ENCODE measurements at places on chromosomes 13 and 19. TPM values are rescaled to one million over a fixed set of nuclear protein-coding genes. Genes with fewer than 3 reads are reported as not detected.
A peak's percentile ranks its signal among the peaks of the same experiment; 100 is the strongest.

GRCh38 chr19:1754636-1755466 lies 1.5 kb downstream of the ONECUT3 start:
- no peak for DNase-seq

GRCh38 chr19:13036366-13036976 lies 41.2 kb downstream of the NFIX start:
- DNase-seq: peak; percentile 87

- DNase-seq: no peak
Observed at GRCh38 chr19:39194832-39195542, 1.8 kb upstream of the NCCRP1 start.

DNA sequence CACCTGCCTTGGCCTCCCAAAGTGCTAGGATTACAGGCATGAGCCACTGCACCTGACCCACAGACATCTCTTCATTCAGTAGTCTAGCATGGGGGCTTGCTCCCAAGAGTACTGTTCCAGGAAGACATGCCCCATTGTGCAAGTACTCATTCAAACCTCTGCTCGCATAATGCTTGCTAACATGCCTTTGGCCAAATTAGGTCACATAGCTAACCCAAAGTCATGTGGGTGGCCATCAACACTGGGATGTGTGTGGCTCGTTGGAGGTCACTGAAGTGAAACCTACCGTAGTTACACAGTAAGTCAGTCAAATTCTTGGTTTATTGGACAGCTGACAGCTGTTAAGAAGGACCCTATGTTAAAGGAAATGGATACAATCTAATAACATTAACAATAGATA lies 20.3 kb downstream of the RFXAP start:
- DNase-seq: no peak

DNA sequence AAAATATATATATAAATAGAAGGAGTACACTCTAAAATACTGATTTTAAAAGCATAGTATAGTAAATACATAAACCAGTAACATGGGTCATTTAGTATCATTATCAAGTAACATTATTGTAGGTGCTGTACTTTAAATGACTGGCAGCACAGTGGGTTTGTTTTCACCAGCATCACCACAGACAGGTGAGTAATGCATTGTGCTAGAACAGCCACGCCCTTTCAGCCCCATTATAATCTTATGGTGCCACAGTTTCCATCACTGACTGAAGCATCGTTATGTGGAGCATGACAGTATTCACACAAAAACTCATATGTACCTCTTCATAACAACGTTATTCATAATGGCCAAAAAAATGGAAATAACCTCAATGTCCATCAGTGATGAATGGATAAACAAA lies 88.3 kb downstream of the DHRS12 start:
- DNase-seq: no peak

GRCh38 chr19:34171539-34171876 lies 796 bp upstream of the LSM14A start:
- no peak for DNase-seq

DNA sequence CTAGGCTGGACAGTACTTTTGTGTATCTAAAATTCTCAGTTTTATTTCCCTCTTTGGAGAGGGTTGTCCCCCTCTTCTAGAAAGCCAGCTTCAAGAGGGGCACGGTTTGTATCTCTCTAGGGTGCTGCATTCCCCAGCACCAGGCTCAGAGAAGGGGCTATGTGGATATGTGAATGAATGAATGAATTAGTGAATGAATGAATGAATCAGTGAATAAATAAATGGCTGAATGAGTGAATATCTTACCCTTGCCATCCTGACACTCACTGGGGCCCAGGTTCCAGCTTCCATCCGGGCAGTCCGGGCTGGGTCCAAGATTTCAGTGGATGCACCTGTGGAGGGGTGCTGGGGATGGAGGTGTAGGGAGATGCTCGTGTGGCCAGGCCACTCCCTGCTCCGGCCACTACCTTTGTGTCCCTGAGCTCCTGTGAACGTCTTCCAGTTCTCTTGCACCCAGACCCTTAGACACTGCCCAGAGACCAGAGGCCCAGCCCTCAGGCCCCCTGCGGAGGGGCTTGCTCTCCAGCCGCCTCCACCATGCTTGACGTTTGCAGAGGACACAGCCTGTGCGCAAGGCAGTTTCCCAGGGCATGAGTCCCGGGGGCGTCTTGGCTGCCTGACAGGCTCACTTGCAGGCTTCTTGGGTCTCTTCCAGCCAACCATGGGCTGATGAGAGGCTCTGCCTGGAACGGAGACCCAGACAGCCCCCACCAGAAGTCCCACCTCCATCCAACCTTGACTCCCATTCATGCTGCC lies 2.8 kb upstream of the KCNN1 start:
- no peak for DNase-seq

DNA sequence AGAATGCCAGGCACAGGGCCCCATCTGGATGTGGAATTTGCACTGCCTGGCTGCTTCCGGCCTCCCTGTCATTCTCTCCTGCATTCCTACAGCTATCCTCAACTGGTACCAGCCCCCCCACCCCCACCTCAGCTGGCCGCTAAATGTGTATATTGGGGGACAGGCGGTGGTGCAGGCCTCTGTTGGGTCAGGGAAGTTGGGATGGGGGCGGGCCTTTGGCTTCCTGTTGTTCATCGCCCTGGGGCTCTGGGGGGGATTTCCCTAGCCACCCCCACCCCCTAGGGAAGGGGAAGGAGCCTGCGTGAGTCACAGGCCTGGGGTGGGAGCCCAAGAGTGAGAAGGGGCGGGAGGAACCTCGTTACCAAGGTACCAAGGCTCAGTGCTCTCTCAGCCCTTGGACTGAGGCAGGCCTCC lies 10.6 kb downstream of the POU2F2 start:
- peak; percentile 24 for DNase-seq

DNA sequence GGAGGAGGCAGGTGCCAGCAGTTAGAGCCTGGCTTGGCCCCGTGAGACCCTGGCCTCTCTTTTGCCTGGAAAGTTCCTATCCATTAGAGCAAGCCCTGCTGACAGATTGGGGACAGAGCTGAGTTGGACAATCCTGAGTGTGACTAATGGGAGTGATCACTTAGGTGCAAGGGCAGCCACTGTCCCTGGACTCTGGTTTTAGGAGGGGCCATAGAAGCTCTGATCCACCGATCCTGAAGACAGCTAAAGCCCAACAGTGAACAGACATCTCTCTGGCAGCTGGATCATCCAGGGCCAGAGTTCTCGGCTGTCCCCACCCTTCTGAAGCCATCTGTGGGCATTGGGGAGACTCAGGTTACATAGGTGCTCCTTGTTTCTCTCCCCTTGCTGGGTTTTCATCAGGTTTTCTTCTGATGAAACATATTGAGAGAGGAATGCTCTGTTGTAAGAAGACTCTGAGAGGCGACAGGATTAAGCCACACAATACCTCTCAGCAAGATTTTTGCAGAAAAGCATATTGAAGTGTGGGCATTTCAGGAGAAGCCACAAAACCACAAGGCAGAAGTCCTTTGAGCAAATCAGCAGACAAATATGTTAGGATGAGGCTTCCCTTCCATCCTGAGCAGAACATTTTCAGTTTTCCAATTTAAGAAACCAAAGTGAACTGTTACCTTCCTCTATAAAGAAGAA lies 288.0 kb upstream of the MAB21L1 start:
- no peak for DNase-seq

- DNase-seq: no peak
Observed at GRCh38 chr13:107216046-107216755, 648.3 kb upstream of the ARGLU1 start.

DNA sequence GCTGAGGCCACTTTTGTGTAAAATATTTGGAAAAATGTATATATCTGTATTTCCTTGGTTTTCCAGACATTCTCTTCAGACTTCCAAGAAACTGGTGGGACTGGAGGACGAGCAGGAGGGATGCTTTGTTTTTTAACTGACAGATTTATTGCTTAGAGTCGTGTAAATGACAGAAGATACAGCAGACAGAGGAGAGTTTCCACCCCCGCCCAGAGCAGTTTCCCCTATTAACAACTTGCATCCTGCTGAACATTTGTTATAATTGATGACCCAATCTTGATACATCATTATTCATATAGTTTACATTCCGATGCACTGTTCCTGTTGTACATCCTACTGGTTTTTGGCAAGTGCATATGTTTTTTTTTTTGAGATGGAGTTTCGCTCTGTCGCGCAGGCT lies 7.1 kb upstream of the DOCK6 start:
- no peak for DNase-seq

DNA sequence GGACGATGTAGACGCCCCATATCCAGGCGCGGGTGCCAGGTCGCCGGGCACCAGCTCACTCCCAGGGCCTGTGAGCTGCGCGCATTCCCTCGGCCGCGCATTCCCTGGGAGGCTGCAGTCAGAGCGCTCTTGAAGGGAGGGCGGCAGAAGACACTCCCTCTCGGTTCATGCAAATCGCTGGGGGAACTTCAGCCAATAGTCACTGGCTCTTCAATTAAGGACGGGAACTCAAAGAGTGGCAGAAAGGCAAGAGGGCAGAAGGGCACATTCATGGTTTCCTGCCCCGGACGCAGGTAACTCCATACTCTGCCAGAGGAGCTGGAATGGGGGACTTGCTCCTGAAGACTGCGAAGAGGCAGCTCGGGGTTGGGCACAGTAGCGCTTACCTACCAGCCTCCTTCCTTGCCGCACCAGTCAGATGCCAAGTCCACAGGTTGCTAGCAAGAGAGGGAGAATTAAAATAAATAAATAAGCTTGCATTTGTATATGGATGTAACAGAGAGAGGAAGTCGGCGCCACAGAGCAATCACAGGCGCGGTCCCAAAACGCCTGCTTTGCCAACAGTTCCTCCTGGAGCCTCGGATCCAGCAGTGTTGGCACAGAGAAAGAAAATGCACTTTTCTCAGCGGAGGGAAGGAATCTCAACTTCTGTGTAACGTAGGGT lies 459 bp downstream of the PCDH20 start:
- peak; percentile 66 for DNase-seq

DNA sequence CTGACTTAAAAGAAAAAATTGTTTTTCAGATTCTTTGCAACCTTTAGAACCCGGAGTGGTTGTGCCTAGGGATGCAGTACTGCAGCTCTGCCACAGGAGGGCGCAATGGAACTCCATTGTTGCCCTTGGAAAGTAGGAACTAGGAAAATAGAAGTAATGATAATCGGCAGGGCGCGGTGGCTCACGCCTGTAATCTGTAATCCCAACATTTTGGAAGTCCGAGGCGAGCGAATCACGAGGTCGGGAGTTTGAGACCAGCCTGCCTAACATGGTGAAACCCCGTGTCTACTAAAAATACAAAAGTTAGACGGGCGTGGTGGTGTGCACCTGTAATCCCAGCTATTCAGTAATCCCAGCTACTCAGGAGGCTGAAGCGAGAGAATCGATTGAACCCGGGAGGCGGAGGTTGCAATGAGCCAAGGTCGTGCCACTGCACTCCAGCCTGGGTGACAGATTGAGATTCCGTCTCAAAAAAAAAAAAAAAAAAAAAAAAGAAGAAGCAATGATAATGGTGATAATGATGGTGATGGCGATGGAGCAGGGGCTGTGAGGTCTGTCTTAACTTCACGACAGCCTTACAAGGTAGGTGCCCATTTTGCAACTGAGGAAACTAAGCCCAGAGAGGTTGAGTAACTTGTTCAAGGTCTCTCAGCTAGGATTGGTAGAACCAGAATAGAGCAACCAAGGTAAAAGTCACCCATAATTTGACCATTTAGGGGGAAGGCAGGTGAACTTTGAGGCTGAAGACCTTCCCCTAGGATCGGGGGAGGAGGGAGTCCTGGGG lies 5.5 kb upstream of the ADAMTS10 start:
- DNase-seq: peak; percentile 75

GRCh38 chr13:61128850-61129645 lies 286.6 kb downstream of the PCDH20 start:
- DNase-seq: no peak

GRCh38 chr13:72726726-72727416 lies 558 bp downstream of the MZT1 start:
- DNase-seq: no peak

Gene TEX101
- not detected for total RNA-seq

Gene HSD17B14
- total RNA-seq: not detected

Gene NKPD1
- not detected for total RNA-seq

Gene NLRP5
- 1.3 TPM for total RNA-seq

Gene MISP
- not detected for total RNA-seq

Gene RETN
- not detected for total RNA-seq

Gene OR4F17
- not detected for total RNA-seq
